SIG-M5 (cell line): ENCODE measurements at places on chromosomes 2 and 18.

GRCh38 chr2:163878718-163879117 is 142.9 kb upstream of the FIGN start:
- DNase-seq: no peak

DNA sequence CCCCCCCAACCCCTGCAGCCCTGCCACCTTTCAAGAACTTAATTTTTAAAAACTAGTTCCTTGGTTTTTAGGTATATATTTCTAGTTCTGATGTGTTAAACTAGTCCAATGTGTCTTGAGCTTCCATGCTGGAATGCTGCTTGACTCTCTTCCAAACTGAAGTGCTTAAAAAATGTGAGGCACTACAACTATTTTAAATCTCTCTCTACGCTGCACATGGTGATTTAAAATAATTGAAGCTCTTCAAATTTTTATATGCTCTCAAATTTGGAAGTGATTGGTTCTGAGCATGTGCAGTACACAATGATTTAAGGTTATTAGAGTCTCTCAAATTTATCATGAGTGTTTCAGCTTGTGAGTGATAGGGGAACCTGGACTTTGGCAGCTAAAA is 192.6 kb upstream of the ZEB2 start:
- no peak for DNase-seq

DNA sequence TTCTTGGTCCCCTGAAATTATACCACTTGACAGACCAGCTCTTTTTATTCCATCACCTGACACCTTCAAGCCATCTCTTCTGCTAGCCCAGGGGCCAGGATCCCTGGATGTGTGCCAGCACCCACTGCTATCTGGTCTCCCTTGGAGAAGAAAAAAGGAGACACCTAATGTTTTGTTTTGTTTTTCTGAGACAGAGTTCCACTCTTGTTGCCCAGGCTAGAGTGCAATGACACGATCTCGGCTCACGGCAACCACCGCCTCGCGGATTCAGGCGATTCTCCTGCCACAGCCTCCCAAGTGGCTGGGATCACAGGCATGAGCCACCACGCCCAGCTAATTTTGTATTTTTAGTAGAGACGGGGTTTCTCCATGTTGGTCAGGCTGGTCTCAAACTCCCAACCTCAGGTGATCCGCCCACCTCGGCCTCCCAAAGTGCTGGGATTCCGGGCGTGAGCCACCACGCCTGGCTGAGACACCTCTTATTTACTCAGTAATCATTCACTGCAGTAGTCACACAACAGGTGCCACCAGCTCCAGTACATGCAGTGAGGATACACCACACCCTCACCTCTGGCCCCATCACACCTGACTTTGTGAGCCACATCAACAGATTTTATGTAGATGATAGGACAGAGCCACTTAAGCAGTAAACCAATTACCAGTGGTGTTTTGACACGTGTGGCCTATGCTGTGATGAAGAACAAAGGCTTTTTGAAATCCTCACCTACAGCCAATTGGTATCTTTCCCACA is 42.8 kb upstream of the PCBP1 start:
- no peak for DNase-seq

- no peak for DNase-seq
These were observed 37.0 kb upstream of the MEP1B start for GRCh38 chr18:32152705-32153448.

GRCh38 chr18:55477860-55478581 is 110.0 kb downstream of the TCF4 start:
- no peak for DNase-seq

DNA sequence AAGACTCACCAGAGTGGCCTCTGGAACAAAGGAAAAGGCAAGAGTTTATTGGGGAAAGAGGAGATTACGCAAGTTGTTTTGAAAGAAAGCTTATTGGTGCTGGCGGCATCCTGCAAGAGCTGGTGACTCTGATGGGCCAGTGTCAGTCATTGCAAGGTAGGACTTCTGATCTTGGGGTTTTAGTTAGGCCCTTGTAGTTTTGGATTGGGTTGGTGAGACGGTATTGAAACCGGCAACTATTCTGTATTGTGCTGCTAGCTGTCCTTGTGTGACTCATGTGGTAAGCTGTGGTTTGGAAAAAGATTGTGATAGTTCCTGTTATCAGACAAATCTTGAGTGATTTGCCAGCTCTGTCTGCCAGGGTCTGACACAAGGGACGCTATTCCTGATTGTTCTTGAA is 159.1 kb upstream of the PIEZO2 start:
- peak; percentile 72 for DNase-seq

DNA sequence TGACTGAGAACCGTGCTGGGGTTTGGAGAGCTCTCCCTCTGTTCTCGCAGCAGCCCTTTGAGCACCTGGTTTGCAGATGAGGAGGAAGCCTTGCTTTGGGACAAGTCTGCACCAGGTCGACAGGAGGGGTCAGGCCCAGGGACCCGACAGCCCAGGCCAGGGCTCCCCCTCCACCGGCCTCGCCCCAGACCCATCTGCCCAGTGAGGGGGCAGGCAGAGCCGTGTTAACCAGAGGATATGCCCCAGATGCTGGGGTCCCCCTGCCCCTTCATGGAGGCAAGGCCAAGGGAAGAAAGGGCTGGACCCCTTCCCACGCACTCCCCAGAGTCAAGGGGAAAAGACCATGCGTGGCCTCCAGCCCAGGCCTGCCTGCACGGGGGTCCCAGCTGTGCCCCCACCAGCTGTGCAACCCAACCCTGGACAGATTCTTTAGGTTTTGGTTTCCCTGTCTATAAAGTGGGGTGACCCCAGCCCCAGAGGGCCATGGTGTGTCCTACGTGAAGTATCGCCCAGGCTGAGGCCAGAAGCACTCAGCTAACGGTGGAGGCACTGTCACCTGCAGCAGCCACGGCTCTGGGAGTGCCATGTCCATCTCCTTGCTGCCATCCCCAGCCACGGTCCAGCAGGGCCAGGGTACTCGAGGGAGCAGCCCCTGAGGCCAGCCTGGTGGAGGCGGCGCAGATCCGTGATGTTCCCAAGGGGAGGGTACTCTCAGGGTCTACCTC is 4.8 kb upstream of the SNED1 start:
- DNase-seq: no peak

DNA sequence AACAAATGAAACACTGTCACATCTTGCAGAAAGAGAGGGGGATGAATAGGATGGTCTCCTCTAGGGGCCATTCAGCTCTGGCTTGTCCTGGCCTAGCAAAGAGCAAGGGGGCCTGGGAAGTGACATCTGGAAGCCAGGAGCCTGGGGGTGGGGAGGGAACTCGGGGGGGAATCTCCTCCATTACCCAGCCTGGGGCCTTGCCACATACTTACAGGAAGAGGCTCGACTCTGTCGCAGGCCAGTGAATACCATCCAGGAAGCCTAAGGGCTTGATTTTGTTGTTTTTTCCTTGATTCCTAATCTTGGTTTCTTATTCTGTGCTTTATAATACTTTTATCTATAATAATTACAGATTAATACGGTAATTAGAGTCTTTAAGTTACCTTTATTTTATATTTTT is 797.5 kb upstream of the ID2 start:
- DNase-seq: no peak

- no peak for DNase-seq
These were observed 24.5 kb downstream of the CRACDL start for GRCh38 chr2:98911376-98912154.

DNA sequence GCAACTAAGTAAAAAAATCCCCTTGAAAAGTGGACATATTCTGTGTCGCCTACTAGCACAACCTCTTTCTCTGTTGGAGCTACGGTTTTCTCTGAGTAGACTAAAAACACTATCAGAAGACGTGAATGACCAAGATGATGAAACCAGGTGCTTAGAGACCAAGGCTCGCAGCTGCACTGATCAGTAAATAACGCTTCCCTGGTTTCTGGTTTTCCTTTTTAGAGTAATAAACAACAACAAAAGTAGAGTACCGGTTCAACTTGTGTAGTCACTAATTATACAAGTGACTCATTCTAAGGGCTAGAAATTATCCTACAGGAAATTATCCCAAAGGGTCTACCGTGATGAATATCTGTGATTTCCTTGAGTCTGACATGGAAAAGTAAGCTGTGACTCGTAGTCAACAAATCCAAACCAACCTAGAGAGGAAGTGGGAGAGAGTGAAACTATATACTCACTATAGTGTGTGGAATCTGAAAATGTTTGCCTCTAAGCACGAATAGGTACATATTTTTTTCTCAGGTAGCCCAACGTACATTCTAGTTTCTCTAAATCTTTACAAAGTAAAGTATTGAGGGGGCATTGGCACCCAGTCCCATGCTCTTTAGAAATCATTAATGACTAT is 17.8 kb downstream of the RASGRP3 start:
- no peak for DNase-seq

DNA sequence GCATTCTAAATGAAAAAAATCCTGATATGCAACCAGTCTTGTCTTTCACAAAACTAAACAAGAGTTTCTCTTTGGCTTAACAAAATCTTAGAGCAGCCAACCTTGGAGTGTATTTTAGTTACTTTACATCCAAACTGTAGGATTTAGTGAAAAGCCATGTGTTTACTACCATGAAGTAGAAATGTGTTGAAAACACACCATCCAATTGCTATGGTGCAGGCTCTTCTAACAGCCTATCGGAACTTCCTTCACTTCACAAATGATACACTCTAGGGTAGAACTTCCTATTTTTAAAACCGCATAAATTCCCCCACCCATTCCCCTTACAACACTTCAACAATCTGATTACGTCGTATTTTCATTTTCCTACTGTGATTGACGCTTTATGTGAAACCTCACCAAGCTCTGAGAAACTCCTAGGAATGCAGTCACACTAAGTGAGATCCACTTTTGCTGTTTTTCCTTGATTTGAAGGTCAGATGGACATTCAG is 74.4 kb upstream of the MAP4K4 start:
- peak; percentile 87 for DNase-seq

DNA sequence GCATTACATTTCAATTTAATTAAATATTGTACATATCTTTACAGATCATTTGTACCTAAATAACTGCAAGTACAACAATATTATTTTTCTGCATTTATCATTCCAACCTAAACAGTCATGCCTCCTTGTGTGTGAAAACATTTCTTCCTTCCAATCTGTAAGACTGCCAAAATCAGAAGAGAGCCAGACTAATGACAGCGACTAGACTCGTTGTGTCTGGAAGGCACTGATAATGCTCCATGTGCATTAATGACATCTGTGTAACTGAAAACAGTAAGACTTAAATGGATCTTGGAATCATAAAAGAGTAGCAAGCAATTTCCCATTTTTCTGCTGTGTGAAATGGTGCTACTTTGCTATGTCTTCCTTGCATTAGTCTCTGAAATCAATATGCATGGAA is 278.0 kb upstream of the DSEL start:
- no peak for DNase-seq

GRCh38 chr18:949724-950631 is 45.3 kb downstream of the ADCYAP1 start:
- DNase-seq: no peak

GRCh38 chr2:195532628-195533271 is 124.3 kb upstream of the SLC39A10 start:
- no peak for DNase-seq

- no peak for DNase-seq
These were observed 707.7 kb downstream of the LRP1B start for GRCh38 chr2:141423124-141423523.

DNA sequence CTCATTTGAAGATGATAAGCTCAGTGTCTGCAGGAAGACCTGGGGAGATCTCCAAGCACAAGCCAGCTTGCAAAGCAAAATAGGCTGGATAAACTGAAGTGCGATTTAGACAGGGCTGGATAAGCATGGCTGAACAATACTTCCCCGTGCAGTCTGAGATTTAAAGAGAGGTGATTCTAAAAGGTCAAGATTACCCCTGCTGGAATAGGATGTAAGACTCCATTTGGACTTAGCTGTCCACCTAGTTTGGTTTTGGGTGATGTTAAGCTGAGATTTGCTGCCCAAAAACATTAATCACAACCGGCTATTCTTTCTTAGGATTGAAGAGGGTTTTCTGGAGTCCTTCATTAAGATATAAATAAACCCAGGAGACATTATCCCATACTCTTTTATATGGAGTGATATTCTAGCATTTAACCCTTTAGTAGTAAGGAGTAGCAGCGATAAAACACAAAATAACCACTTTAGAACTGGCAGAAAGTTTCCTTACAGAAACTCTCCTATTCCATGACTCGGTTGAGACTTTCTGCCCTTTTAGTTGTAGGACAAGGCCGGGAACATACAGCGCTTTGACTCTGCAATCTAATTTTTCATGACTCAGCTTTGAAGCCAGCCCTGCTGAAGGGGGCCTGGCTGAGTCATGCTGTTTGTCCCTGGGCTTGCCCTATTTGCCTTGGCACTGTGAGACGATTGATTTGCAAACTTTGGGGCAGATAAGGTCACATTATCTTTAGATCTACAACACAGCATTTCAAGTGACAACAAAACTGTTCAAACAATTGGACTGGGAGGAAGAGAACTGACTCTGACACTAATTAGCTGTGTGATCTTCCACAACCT is 238.2 kb downstream of the GCA start:
- no peak for DNase-seq

DNA sequence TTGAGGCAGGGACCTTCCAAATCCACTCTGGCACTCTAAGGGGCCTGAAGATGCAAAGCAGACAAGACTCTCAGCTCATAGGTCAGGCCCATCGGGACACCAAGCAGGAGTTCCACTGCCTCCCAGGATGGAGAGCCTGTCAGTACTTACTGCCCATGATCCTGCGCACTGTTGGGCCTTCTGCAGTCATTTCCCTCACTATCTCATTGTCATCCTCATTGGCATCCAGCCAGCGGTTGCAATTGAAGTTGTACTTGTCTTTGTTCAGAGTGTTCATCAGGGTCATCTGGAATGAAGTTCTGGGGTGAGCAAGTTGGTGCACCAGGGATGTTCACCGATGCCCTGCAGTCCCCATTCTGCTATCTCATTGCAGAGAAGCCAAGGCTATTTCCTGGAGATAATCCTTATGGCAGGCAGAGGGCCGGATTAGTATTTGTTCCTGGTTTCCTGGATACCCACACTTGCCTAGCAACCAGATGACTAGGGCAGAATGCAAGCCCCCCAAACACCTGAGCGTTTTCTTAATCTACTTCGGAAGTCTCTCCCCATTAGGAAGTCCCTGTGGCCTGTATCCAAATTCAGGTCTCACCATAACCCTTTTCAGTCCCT is 65.1 kb downstream of the LOXHD1 start:
- no peak for DNase-seq

GRCh38 chr2:11836647-11837219 is 90.3 kb downstream of the LPIN1 start:
- no peak for DNase-seq

GRCh38 chr18:79816092-79816491 is 18.4 kb downstream of the KCNG2 start:
- no peak for DNase-seq

DNA sequence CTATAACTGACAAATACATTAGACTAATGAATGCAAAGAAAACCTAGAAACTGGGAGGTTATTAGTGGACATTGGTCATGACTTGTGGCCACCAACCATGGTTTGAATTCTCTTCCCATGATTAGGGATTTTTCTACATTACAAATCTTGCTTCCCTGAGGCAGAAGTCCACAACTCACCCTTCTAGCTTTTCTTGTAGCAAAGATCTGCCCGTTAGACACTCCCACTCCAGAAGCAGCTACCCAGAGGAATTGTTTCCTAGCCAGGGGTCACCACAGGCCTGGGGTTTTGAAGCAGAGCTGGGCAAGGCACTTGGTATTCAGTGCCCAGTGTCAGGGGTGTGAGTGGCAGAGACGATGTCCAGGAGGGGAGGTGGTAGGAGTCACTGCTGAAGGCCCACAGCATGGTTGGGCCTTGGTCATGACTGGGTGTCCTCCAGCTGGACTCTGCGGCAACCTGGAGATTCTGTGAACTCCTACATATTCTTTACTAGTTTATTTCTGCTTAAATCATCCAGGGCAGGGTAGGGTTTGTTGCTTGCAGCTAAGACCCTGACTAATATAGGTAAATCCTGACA is 54.9 kb downstream of the ACTR2 start:
- DNase-seq: no peak
